ENCODE measurements at places on chromosomes 4 and X.

GRCh38 chr4:37392521-37393255, 148.1 kb downstream of the NWD2 start:
- DNase-seq, result no peak

DNA sequence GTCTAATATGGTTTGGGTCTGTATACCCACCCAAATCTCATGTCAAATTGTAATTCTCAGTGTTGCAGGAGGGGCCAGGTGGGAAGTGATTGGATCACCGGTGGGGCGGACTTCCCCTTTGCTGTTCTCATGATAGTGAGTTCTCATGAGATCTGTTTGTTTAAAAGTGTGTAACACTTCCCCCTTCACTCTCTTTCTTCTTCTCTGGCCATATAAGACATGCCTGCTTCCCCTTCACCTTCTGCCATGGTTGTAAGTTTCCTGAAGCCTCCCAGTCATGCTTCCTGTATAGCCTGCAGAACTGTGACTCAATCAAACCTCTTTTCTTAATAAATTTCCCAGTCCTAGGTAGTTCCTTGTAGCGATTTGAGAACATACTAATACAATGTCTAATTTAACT, 19.7 kb upstream of the SCRG1 start:
- no peak for DNase-seq

DNA sequence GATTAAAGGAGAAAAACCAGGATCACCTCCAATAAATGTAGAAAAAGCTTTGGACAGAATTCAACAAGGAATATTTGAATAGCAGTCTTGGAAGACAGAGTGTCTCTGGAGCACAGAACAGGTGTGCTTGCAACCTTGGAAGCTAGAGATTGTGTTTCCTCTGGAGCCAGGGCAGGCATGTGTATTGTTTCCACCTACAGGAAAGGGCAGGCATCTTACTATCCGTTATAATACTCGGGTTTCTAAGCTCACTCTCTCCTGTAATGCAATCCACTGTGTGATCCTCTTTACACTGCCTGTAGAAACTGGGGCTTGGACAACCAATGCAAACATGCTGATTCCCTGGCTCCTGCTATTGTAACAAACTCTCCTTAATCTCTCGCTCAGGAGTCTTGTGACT, 14.4 kb downstream of the CCDC110 start:
- no peak for DNase-seq

- no peak for DNase-seq
Measured at GRCh38 chr4:189988877-189989431, 38.1 kb downstream of the FRG2 start.

GRCh38 chr4:168667376-168667775, 170.5 kb downstream of the PALLD start:
- DNase-seq, result no peak

- no peak for DNase-seq
Measured at GRCh38 chrX:110041980-110042379, 39.1 kb downstream of the TMEM164 start.

DNA sequence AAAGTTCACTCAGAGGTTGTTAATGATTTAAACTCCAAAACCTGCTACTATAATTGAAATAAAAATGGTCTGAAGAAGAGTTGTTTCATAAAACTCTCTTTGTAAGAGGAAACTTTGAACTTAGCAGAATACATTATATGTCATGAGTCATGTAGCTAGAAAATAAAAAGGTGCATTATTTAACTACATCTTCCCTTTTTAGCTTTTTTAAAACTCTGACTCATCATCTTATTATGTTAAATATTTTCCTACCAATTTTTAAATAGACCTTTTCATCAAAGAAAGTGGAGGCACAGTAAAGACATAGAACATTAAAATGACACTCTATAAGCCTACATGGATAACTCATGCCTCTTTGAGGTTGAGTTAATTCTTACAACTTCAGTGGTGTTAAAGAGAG, 1.2 kb upstream of the ZNF827 start:
- no peak for DNase-seq

GRCh38 chr4:156710365-156711192, 261.0 kb downstream of the PDGFC start:
- DNase-seq, result no peak

Measured in HS-5 (cell line).